ENCODE measurements at places on chromosomes 5 and 9.
A peak's percentile ranks its signal among the peaks of the same experiment; 100 is the strongest.

DNA sequence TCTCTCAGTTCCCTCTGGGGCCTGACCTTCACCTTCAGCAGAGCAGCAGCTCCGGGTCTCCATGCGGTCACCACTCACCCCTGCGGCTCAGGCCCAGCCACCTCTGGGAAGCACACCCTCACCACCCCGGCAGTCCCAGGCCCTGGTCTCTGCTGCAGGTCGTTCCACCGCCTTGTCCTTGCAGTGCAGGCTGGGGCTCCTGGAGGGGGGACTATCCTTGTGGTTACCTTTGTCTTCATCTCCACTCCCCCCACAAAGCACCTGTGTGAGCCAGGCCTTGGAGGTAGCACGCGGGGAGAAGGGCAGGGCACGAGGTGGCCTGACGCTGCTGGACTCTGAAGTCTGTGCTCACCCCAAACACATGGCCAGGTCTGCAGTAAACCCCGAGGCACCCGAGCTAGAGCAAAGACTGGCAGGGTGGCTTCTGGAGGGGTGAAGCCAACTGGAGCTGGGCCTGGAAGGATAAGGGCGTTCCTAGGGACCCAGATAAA lies 33.2 kb upstream of the RXRA start:
- no peak for DNase-seq

GRCh38 chr9:137828527-137829259 lies 48.9 kb upstream of the CACNA1B start:
- DNase-seq: no peak

- DNase-seq: no peak
These were observed 6.7 kb upstream of the LCN2 start for GRCh38 chr9:128142596-128142995.

GRCh38 chr5:108730617-108731340 lies 16.9 kb upstream of the FER start:
- no peak for DNase-seq

- DNase-seq: no peak
These were observed 2.8 kb downstream of the GM2A start for GRCh38 chr5:151255621-151256286.

- DNase-seq: peak; percentile 60
These were observed 203.4 kb downstream of the MCTP1 start for GRCh38 chr5:95081500-95081960.

GRCh38 chr9:18905028-18905882 lies 127.8 kb downstream of the SAXO1 start:
- DNase-seq: no peak

DNA sequence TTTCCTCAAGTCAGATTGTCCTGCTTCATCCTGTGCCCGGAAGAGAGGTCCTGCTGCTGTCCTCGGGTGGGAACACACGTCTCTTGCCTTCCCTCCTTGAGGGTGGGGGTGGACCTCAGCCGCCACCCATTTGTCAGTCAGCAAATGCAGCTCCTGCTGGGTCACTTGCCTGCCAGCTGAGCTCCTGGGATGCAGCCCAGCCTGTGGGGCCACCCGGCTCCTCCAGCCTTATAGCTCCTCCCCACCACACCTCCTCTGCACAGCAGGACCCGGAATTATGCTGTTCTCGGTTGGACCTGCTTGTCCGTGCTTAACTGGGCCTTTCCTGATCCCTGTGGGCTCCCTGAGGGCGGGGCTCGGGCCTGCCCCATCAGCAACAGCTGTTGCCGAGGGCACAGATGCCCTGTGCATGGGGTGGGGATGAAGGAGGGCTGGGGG lies 52.7 kb downstream of the RXRA start:
- DNase-seq: no peak

DNA sequence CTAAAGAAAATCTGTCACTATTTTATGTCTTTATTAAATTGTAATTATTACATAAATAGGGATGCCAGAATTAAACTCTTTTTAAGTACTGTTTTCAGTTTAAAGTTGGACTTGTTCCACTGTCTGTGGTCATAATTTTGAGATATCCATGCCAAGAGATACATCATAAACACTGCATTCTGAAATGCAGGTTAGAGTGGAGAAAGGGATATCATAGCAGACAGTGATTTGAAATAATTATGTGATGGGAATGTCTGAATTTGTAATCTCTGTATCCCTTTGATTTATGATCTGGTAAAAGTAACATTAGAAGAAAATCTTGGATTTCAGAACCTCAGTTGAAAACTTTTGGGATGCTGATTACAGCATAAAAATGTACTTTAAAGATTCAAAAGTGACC lies 222.1 kb downstream of the GOLPH3 start:
- DNase-seq: no peak

- no peak for DNase-seq
These were observed 332.9 kb downstream of the CSNK1G3 start for GRCh38 chr5:123844873-123845272.

DNA sequence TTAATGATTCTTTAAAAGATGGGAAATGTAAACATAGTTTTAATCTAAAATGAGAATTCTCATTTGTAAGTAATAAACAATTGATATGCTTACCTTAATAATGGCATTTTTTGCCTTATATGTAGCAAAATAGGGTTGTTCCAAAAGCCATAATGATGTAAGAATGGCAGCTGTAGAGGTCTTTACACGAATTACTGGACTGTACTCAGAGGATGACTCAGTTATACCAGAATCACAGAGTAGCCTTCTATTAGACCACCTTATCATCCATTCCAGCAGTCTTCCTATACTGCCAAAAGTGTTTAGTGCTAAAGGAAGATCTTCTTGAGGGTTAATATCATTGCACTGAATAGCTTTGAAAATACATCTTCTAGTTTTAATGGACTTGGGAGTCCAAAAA lies 66.5 kb downstream of the CPLANE1 start:
- no peak for DNase-seq

GRCh38 chr9:122213589-122214413 lies 15.0 kb downstream of the LHX6 start:
- peak; percentile 47 for DNase-seq

GRCh38 chr5:58198330-58198729 lies 261.6 kb downstream of the PLK2 start:
- DNase-seq: no peak

GRCh38 chr5:1719860-1720259 lies 79.8 kb downstream of the MRPL36 start:
- no peak for DNase-seq

GRCh38 chr9:111582888-111583287 lies 16.6 kb downstream of the PTGR1 start:
- DNase-seq: no peak

DNA sequence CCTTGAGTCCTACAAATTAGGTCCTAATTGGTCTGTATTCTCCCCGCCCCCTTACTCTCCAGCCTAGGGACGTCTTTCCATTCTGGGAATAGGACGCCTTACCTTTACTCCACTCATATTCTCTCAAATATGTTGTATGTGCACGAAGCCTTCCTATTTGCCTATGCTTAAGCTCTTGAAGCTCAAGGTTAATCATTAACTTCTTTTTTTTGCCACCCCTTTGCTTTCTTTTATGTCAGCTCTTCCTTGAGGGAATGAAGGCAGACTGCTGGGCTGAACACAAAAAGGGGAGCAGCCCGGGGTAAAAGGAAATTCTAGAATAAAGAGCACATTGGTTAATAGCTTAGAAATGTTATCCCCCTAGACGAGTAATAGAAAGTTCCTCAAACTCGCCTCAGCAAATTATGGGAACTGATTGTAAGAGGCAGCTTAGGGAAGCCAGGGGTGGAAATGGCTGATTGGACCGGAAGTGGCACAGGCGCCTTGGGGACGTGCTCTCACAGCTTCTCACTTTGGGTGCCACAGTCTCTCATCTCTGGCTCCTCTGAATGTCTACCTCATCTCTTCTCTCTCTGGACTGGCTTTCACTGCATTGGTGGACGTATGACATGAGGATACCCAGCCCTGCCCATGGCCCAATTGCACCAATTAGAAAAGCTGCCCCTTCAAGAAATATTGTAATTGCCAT lies 122.3 kb upstream of the IL12B start:
- DNase-seq: no peak

- no peak for DNase-seq
These were observed 9.4 kb downstream of the DOCK8 start for GRCh38 chr9:224026-224425.

- DNase-seq: peak; percentile 29
These were observed 11.7 kb downstream of the TIMD4 start for GRCh38 chr5:156951359-156951758.

GRCh38 chr5:133527311-133527710 lies 85.0 kb downstream of the FSTL4 start:
- no peak for DNase-seq

GRCh38 chr5:103587185-103587748 lies 24.7 kb upstream of the NUDT12 start:
- DNase-seq: no peak

- DNase-seq: no peak
These were observed at the start of gene PAPPA for GRCh38 chr9:116153765-116154333. PAPPA (plus strand) TSS chr9:116153791; CDS start chr9:116154173, 382 bp downstream.

DNA sequence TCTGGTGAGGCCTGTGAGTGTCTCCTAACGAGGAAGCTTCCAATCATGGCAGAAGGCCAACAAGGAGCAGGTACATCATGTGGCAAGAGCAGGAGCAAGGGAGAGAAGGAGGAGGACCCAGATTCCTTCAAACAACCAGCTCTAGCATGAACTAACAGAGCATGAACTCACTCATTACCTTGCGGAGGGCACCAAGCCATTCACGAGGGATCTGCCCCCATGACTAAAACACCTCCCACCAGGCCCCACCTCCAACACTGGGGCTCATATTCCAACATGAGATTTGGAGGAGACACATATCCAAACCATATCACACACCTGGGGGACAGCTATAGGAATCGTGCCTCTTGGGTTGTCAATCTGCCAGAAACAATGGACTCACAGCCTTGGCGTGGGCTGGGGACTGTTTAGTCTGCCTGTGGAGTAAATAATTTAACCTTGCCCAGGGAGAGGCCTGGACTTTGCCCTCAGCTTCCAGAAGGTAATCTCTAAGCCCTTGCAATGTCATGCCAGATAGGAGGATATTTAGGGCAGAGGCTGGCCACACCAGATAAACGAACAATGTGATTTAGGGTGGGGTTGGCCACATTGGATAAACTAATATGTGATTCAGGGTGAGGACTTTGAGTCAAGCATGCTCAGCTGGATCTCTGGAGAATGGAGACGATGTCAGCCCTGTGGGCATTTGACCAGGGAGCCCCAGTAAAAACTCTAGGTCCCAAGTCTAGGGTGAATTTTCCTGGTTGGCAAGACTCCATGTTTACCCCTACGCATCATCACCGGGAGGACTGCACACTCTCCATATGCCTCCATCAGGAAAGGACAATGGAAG lies 13.6 kb upstream of the VDAC1 start:
- no peak for DNase-seq

DNA sequence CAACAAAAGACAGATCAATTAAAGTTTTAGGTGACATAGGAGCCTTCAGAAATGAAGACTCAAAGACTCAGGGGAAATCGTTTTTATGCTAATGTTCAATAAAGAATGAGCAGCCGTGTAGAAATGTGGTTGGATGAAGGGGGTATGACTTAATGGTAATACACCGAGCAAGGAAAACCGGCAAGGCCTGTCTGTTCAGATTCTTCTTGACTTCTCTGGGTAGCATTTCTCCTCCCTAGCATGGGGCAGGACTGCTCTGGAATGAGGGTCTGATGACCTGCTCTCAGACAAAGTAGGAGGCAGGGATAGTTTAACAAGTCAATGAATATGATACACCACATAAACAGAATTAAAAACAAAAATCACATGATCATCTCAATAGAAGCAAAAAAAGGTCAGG lies 487.4 kb downstream of the ZNF608 start:
- no peak for DNase-seq

- DNase-seq: no peak
These were observed 151.2 kb downstream of the ZDHHC21 start for GRCh38 chr9:14542071-14542470.

DNA sequence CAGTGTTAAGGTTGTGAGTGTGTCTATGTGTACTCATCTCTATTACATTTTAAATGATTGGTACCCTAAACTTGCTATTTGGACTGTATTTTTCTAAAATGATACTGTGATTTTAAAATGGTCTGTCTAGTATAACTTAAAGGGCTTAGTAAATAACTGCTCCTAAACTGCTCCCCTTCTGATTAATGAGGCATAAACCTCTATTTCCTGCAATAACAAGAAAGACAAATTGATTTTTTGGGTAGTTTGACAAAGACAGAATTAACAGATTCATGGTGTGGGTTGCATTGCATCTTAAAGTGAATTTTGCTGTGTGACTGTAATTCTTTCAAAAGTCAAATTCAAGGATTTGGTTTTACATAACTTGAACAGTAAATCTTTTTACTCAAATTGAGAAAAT lies 8.1 kb upstream of the LRRTM2 start:
- DNase-seq: no peak

DNA sequence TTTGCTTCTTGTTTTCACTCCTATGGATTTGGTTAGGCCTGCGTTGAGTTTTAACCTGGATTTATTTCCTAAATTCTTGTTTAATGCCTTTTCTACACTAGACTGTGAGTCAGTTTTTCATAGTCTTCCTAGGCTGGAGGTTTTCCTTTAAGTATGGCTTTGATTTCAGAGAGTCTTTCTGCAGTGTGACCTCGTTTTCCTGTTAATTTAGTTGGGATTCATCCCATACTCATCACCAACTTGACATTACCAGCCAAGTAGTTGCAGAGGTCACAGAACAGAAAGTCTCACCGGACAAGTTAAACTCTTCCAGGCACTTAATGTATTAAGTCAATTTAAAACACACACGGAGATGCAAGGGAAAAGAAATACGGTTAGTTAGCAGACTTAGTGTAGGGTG lies 29.7 kb upstream of the AUH start:
- no peak for DNase-seq

GRCh38 chr5:174424219-174425053 lies 299.9 kb upstream of the MSX2 start:
- DNase-seq: no peak

- DNase-seq: no peak
These were observed 136.0 kb upstream of the EFNA5 start for GRCh38 chr5:107806705-107807104.

- DNase-seq: no peak
These were observed 146.8 kb upstream of the TBC1D2 start for GRCh38 chr9:98402019-98402840.

DNA sequence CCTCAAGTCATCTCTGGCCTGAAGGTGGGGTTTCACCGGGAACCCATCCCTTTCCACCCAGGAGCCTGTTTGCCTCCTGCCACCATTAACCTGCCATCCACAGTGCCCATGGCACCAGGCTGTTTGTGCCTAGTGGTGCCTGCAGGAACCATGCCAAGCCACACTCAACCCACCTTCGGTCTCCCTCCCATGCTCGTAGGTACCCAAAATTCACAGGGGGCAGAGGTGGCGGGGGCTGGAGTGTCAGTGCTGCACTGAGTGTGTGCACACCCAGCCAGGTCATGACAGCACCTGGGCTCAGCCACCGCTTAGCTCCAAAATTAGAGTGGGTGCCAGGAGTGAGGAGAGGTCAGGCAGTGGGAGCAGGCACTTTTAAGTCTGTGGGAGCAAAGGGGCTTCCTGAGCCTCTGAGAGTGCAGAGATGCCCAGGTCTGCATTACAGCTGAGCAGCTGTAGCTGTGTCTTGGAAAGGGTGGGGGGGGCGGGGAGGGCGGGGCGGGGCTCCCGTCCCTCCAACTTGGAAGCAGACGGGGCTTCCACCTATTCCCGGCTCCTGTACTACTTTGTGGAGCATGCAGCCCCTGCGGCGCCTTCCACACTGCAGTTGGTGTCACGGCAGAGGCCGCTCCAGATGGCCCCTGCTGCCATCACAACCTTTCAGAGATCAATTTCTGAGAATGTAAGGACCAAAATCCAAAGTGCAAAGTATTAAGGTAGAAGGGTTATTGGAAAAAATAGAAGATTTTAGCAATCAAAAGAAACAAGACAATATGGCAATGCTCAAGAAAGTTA lies 2396.8 kb upstream of the C9orf72 start:
- DNase-seq: no peak

Measured in CD4-positive, alpha-beta T cell treated with Interleukin-4 for 1 hour (primary cell).